Hypothalamus (tissue), 51 donors: ENCODE measurements at places on chromosomes 16 and 17.
A peak's percentile ranks its signal among the peaks of the same experiment; 100 is the strongest.

- no peak for DNase-seq
These were observed 91.1 kb downstream of the NLK start for GRCh38 chr17:28133562-28133970.

DNA sequence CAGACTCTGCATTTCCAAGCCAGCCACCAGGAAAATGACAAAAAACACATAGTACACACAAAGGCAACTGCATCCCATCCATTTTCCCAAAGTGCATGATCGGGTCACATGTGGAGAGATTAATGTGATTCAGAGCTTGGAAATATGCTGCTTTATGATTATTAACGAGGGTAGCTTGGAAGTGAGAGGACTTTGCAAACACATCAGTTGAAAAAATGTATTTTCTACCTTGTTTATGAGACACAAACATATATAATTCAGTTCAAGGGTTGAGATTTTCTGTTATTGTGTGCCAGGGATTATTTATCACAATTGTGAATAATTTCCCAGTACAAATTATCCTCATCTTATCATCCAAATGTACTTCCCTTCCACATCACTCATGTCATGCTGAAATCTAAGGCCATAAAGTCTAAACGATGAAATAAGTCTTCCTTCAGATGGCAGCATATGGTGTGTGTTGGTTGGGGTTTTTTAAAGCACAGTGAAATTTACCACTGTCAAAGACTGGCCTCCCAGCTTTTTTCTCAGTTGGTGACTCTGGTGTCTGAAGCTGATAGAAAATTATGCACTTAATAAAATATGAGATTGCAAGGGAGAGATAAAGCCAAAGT lies 104.7 kb upstream of the ADAMTS18 start:
- DNase-seq, result no peak

DNA sequence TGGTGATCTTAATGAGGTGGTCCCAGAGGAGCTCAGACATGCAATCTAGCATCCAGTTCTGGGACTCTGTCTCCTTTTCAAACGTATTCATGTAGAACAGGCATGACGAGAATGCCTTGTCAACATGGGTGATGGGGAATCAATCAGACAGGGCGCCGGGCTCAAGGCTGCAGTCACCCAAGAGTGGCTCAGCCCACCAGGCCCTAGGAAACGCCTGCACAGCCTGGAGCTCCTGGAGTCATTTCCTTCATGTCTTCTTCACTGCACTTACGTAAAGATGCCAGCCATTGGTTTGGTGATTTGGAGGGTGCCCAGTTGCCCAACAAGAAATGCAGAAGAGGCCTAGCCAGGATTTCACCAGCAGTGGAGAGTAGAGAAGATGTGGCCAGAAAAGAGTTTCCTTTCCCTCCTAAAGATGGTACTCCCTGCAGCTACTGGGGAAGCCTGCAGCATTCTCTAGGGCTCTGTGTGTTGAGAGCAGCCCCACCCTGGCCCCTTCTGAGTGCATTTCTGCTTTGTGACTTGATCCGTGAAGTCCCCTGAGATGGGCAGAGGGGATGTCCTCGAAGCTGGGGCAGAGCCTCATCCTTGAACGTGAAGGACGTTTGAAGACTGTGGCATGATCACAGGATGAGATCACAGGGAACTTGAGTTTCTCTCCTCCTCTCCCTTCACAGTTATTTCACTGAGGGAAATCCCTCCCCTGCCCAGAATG lies 24.0 kb upstream of the STH start:
- no peak for DNase-seq

- no peak for DNase-seq
These were observed 41.5 kb upstream of the ETV4 start for GRCh38 chr17:43587647-43588046.

GRCh38 chr17:17236295-17237025 lies 508 bp downstream of the FLCN start:
- no peak for DNase-seq

- no peak for DNase-seq
These were observed 124.5 kb downstream of the HS3ST3A1 start for GRCh38 chr17:13477180-13477611.

DNA sequence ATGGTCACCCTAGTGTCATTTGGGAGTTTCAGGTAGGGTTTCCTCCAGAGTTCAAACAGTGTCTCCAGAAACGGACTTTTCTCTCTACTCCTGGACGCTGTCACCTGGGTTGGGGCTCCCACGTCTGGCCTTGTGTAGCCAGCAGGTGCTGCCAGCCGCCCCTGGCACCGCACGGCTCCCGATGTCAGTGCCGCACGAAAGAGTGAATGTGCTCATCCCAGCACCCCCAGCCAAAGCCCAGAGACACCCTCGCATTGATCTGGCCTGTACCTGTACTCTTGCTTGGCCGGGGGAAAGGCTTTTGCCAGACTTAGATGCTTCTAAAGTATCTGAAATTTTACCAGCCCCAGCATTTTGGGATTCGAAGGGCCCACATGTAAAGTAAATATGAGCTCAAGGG lies 351.9 kb downstream of the C16orf95 start:
- no peak for DNase-seq

GRCh38 chr17:9645851-9646545 lies 681 bp downstream of the USP43 start:
- DNase-seq, result no peak

DNA sequence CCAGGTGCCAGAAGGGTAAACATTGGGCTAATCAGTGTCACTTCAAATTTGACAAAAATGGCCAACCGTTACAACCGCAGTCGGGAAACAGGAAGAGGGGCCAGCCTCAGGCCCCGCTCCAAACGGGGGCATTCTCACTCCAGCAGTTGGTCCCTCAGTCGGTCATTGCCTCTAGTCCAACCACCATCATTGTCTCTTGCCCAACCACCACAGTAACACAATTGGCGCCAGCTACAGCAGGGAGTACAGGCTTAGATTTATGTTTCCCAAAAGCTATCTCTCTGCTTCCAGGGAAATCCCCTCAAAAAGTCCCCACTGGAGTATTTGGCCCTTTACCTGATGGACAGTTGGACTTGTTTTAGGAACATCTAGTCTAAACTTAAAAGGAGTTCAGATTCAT lies 20.3 kb downstream of the ALOX15B start:
- DNase-seq, result no peak

- no peak for DNase-seq
These were observed 191.5 kb upstream of the RPL38 start for GRCh38 chr17:74011966-74012365.

DNA sequence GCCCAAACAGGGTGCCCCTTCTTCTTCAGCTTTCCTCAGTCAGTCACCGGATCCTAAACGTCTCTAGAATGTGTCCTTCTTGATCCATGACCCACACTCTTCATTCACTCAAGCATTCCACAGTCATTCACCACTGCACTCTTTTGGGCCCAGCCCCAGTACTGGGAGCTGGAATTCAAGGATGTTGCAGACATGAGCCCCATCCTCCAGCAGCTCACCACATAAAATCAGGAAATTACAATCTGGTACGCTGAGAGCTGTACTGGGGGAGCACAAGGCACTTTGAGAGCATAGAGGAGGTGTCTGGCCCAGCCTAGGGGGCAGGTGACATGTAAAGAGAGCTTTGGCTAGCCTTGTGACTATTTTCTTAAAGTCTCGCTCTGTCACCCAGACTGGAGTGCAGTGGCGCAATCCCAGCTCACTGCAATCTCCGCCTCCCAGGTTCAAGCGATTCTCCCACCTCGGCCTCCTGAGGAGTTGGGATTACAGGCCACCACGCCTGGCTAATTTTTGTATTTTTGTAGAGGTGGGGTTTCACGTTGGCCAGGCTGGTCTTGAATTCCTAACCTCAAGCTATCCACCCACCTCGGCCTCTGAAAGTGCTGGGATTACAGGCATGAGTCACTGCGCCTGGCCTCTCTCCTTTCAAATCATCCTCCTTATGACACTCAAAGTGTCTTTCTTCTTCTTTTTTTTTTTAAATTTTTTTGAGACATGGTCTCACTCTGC lies 18.7 kb downstream of the CES4A start:
- no peak for DNase-seq

DNA sequence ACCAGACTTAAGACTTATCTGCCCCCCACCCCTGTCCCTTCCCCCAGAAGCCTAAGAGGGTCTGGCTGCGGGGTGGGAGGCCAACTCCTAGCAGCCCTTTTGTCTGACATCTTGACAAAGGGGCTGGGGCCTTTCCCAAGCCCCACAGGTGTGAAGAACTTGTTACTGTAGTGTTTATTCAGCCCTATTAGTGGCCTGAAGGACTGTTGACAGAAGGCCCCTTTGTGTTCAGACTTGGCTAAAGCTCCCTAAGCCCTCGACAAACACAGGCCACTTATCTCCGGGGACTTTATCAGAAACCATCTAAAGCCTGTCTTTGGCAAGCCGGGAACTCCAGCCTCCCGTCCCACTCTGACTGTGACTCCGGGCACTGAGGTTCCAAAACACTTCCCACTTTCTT lies 129.8 kb downstream of the NTN1 start:
- no peak for DNase-seq

DNA sequence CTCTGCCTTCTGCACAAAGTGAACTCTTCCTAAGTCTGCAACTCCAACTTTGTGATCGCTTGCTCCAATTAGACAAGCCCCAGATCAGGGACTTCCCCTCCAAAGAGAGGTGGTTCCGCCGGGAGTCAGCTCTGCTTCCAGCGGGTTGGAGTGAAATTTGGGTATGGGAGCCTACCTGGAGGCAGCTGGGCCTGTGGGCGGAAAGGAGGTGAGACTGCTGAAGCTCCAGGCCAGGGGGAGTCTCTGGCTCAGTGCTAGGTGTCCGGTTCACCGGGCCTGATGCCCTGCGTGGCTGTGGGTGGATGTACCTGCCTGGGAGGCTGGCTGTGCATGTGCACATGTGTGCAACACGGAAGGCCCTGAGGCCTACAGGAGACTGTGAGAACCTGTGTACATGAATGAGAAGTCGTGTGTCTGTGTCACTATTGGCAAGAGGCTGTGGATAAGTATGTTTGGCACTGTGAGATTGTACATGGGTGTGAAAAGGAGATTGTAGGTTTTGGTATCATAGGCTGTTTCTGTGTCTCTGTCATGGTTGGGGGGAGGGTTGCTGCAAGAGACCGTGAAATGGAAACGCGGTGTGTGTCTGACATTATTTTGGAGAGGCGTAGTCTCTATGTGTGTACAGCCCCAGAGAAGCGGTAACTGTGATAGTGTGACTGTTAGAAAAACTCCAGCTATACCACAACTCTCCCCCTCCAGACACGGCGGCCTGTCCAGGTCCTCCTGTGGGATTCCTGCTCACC lies 4.2 kb downstream of the LHX1 start:
- no peak for DNase-seq

DNA sequence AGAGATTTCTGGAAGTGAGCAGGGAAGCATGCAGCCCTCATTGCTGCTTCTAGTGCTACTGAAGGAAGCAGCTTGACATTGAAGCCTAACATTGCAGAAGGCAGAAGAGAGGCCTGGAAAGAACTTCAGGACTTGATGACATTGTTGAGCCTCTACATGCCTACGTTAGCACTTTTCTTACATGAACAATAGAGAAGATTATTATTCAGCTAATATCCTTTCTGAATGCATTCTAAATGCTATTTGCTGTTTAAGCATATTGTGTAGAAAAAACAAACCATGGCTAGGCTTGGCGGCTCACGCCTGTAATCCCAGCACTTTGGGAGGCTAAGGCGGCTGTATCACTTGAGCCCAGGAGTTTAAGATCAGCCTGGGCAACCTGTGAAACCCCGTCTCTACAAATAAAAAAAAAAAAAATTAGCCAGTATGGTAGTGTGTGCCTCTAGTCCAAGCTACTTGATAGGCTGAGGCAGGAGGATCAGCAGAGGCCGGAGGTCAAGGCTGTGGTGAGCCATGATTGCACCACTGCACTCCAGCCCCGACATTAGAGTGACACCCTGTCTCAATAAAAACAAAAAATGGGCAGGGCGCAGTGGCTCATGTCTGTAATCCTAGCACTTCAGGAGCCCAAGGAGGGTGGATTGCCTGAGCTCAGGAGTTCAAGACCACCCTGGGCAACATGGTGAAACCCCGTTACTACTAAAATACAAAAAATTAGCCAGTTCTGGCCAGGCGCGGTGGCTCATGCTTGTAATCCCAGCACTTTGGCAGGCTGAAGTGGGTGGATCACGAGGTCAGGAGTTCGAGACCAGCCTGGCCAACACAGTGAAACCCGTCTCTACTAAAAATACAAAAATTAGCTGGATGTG lies 2.2 kb upstream of the AURKB start:
- no peak for DNase-seq

DNA sequence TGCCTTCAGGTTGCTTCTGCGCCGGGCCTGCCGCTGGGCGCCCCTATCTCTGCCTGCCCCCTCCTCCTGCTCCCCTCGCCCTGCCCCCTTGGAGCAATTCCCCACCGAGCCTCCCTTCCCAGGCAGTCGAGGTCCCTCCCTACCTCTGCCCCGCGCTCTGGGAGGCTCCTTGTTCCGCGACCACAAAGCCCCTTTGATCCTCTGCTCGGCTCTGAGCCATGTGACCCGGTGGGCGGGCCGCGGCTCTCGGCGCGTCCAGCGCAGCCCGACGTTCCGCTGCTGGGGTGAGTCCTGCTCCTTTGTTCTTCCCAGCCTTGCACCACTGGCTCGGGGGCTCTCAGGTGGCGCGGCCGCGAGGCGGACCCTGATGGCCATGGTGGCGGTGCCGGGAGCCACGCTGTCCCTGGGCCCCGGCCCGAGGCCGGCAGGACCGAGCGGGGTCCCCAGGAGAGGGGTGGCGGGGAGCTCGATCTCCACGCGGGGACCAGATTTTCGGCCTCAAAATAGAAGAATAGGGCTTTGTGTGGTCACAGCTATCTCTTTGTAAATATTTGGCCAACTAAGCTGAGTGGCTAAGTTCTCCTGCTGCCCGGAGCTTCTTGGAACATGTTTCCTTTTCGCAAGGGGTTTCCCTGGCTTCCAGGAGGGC lies 310.6 kb downstream of the SEC14L1 start:
- peak; percentile 87 for DNase-seq
